ENCODE measurements at places on chromosomes 4 and X. TPM values are rescaled to one million over a fixed set of nuclear protein-coding genes. Genes with fewer than 3 reads are reported as not detected.

- no peak for DNase-seq
Observed at GRCh38 chrX:15646543-15646942, 18.1 kb downstream of the CLTRN start.

- DNase-seq: no peak
Observed at GRCh38 chrX:78322863-78323262, 4.5 kb downstream of the CYSLTR1 start.

GRCh38 chr4:187598196-187598595, 397.4 kb upstream of the ZFP42 start:
- DNase-seq: peak; percentile 15

- DNase-seq: no peak
Observed at GRCh38 chr4:184253072-184253420, 35.4 kb upstream of the ENPP6 start.

DNA sequence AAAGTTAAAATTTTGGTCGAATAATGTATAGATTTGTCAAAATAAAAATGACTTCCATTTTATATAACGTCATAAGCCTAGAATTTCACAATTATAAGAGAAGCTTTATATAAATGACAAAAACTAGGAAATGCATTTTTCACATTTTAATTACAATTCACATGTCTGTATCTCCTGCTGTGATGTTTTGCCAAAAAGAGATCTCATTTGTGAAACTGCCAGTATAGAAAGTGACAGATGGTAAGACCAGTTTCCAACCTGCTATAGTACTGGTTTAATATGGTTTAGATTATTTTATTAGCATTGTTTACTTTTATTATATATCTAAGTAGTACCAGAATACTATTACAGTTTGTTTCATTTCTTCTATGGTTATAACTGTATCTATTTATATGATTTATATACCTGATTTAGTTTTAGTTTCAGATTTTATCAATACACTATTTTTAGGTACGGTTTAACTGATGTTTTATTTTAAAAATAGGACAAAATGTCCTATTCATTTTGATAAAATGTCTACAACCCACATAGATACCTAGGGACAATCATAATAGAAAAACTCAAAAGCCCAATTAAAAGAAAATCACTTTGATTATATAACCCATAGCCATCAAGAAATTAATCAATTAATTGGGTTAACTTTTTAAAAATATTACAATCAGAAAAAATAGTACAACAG, 5.4 kb upstream of the CCSER1 start:
- DNase-seq: no peak

GRCh38 chr4:84995386-84995785, 28.9 kb upstream of the WDFY3 start:
- DNase-seq: no peak

GRCh38 chrX:136694431-136695087, 46.6 kb downstream of the CD40LG start:
- DNase-seq: peak; percentile 77

GRCh38 chrX:23263892-23264291, 70.8 kb upstream of the PTCHD1 start:
- no peak for DNase-seq

GRCh38 chr4:100566396-100566795, 48.6 kb upstream of the EMCN start:
- DNase-seq: no peak

DNA sequence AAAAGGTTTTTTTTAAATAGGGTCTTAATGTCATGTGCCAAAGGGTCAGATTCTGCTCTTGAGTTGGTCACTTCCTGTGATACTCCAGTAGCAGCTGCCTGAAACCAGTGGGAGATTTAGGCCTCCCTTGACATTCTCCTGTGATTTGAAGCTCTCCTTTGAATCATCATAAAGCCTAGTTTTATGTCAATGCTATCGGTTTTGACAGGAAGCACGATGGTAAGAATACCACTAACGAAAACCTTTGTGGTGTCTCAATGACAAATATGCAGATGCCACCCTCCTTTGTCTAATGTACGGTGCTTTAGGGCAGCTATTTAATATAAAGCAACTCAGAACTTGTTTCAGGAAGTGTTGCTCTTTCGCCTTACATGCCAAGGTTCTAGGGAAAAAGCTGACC, 44.2 kb downstream of the CCNI start:
- DNase-seq: no peak

GRCh38 chrX:151039351-151039750, 56.2 kb downstream of the HMGB3 start:
- no peak for DNase-seq

- no peak for DNase-seq
Observed at GRCh38 chr4:90099812-90100211, 27.4 kb upstream of the CCSER1 start.

DNA sequence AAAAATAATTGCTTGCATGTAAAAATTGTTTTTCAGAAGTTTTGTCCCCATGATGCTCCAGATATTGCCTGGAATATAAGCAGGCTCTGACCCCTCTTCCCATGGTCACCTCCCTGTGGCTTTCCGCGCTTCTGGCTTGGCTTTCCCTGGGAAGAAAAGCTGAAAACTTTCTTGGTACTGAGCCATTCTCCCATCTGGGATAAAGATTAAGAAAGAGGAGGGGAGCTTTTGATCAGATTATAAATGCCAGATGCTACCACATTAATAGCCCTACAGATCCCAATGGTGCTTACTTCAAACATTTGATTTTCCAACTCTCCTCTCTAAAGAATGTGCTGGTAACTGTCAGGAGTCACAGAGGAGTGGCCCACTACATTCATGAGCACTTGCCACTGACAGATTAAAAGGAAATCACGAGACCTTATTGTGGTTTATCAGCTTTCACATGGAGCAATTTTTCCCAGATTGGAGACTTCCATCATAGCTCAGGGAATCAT, 54.4 kb upstream of the GAB1 start:
- DNase-seq: peak; percentile 77

- DNase-seq: peak; percentile 78
Observed at GRCh38 chrX:118807151-118808017, 16.2 kb upstream of the ZCCHC12 start.

- DNase-seq: no peak
Observed at GRCh38 chr4:155818639-155819038, 47.4 kb downstream of the ASIC5 start.

The NOX1 gene
- total RNA-seq: not detected

The MAGEA2B gene
- not detected for total RNA-seq

The ZNF185 gene
- total RNA-seq: 5.0 TPM

The SGMS2 gene
- 79.3 TPM for total RNA-seq

The SMIM14 gene
- 63.8 TPM for total RNA-seq

The MTHFD2L gene
- total RNA-seq: 34.1 TPM

The FGFR3 gene
- 30.3 TPM for total RNA-seq

The IL21 gene
- total RNA-seq: not detected

The UCP1 gene
- total RNA-seq: not detected

The DGKK gene
- not detected for total RNA-seq

Data from stomach (tissue), 19 donors.